ENCODE measurements at places on chromosomes 7 and 10.

DNA sequence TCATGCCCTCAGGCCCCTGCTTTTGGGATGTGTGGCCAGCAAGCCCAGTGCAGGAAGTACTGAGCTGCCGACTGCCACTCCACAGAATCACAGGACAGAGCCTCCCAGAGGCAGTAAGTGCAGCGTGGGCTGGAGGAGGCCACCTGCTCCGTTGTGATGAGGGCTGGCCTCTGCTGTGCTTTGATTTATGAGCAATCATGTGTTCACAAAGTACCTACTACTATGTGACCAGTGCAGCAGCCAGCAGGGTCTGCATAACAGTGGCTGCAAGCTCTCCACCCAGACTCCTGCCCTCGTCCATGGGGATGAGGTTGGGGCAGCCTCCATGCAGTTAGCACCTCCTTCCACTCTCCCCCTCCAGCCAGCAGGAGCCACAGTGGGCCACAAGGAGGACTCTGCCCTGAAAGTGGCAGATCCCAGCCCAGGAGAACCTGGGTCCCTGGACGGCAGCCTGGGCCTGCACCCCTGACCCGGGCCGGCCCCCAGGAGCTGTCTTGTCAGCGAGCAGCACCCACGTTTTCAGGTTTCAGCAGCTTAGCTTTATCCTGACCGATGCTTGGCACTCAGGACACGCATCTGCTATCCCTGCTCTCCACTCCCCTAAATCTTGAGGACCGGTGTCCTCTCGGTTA lies 37.7 kb upstream of the INSIG1 start:
- DNase-seq: no peak

- no peak for DNase-seq
Observed at GRCh38 chr10:80537086-80537735, 491 bp upstream of the SH2D4B start.

- DNase-seq: no peak
Observed at GRCh38 chr10:18859659-18860058, 188.9 kb upstream of the MALRD1 start.

DNA sequence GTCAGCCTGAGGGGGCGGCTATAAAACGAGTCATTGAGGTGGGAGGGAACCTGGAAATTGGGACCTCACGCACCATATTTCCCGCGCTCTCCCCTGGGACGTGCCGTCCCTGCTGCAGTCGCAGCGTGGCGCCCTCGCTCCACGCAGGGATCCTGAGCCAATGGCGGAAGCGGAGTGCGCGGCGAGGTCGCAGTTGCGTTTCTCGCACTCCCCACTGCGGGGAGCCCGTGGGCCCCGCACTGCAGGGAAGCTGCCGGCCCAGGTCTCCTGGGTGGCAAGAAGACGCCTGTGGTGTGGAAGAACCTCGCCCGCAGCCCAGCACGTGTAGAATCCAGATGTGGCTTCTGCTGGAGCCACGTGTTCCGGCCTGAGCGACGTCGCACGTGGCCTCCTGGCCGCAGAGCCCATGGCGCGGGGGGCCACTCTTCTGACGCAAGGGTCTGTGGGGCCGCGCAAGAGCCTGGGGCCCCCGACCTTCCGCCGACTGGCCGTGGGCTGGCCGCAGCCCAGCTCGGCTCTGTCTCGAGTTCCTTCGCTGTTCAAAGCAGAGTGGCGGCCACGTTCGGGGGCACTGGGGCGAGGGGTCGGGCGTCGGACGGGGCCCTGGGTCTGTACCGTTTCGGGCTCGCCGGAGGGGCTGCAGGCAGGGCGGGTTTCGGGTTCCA lies 26.4 kb downstream of the HIF1AN start:
- no peak for DNase-seq

DNA sequence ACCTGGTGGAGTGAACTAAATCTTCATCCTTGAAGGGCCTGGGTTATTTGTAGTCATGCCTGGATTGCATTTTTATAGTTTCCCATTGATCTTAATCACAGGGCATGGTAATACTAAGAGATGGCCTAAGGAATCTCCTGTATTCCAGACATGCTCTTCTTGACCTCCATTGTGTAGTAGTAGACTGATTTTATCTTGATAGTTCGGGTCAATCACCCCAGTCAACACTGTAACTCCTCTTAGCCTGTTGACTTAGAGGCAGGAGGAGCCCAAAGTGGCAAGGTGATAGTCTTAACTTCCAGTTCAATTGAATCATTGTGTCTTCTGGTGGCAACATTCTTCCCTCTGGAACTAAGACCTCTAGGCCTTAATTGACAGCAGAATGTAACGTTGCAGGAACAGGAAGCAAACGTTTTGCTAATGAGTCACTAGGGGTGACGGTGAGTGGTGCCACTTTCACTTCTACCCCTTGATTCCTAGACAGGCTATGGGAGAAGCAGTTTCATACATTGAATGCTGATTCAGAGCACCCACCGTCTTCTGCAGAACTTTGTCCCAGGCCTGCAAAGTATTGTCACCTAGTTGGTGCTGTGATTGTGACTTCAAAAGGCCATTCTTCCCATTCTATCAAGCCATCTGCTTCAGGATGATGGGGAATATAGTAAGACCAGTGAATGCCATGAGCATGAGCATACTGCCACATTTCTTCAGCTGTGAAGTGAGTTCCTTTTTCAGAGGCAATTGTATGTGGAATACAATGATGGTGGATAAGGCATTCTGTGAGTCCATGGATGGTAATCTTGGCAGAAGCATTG lies 24.0 kb upstream of the PAPSS2 start:
- no peak for DNase-seq

GRCh38 chr10:32110790-32111189 lies 54.6 kb upstream of the KIF5B start:
- DNase-seq: no peak

DNA sequence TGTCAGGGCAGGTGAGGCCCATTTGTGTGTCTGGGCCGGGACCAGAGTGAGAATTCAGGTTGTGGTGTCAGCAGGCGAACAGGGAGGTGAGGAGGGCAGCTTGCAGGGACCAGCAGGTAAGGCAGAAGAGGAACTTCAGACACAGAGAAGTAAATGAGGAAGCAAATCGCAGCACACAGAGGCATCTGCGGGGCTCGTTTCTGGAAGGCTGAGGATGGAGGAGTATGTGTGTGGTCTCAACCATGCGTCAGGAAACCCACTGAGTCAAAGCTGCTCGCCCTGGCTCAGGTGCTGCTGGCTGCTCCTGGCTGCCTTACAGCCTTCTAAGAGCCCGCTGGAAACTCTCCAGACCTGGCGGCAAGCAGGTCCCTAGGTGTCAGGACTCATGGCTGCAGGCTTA lies 26.9 kb upstream of the PITRM1 start:
- DNase-seq: no peak

DNA sequence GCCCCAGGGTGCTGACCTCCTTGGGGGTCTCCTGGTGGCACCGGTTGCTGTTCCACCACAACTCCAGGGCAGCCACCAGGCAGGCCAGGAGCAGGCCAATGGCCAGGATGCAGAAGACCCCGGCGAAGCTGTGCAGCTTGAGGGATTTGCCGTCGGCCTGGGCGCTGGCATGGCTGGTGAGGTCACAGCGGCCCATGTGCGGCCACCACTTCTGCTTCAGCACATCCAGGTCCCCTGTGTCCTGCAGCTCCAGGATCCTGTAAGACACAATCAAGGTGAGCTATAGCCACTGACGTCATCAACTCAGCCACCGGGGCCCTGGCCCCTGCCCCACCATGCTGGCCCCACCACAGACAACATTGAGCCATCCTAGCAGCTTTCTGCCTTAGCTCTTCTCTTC lies 753.2 kb downstream of the GRID1 start:
- DNase-seq: no peak

DNA sequence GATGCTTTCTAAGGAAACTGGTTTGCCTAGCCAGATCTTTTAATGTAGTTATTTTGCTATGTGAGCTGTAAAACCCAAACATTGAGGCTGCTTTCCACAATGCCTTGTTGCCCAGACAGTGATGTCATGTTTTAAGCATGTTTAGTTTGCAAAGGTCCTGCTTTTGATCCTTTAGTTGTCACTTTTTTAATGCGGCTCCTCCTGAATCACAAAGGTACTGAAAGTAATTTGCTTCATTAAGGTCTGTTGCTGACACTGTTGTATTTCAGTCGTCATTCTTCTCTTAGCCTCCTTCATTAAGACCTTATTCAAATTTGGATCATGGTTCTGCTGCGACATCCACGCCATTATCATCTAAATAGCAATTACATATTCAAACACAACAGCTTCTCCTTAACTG lies 10.6 kb downstream of the RPA3 start:
- peak; percentile 15 for DNase-seq

- no peak for DNase-seq
Observed at GRCh38 chr10:73338801-73339368, 19.8 kb downstream of the CFAP70 start.

DNA sequence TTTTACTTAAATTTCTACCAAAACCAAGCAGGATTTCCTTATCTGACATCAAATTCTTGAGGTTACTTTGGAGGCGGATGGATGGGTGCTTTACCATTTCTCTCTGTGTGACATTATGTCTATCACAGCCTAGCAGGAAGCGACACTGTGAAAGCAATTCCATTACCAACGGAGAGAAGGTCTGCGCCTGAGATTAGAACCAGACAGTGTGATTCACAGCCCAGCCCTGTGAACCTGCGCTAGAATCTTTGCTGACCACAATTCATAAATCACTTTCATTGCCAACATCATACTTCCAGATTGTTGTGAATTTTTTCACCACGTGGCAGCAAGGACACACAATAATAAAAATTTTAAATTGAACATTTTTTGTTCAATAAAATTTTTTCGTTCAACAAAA lies 126.5 kb downstream of the CUBN start:
- DNase-seq: no peak

GRCh38 chr7:82678259-82678658 lies 234.7 kb upstream of the CACNA2D1 start:
- DNase-seq: no peak

DNA sequence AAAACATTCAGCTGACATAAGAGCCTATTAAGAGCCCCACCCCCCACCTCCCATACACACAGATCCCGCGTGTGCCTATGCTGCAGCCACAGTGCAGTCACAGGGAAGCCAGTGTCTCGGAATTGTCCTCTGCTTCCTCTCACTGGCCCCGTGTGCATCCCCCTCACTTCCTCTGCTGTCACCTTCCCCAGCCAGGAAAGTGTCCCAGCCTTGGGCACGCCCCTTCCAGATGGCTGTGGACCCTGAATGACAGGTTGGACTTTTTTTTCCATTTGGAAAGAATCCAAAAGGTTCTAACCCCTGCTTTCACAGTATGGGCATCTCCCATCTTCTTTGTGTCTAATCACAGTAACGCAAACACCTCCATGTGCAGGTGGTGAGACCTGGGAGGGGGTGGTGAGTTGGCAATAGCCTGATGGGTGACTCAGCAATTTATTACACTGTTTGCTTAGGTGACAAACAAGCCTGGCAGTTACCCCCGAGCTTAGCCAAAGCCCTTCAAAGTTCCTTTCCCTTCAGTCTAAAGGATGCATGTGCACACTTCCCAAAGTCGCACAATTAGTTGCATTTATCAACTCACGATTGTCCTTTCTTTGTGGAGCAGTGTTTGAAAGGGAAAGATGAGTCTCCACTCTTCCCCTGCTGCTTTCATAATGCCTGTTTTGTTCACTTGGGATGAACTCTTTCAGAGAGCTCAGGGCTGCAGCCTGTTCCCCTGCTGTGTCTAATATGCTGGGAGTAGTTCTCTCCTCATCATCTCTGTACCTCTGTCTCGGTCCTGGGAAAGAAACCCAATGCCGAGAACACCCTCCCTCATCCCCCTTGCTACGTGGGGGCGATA lies 67.5 kb upstream of the EFCAB10 start:
- DNase-seq: peak; percentile 70

DNA sequence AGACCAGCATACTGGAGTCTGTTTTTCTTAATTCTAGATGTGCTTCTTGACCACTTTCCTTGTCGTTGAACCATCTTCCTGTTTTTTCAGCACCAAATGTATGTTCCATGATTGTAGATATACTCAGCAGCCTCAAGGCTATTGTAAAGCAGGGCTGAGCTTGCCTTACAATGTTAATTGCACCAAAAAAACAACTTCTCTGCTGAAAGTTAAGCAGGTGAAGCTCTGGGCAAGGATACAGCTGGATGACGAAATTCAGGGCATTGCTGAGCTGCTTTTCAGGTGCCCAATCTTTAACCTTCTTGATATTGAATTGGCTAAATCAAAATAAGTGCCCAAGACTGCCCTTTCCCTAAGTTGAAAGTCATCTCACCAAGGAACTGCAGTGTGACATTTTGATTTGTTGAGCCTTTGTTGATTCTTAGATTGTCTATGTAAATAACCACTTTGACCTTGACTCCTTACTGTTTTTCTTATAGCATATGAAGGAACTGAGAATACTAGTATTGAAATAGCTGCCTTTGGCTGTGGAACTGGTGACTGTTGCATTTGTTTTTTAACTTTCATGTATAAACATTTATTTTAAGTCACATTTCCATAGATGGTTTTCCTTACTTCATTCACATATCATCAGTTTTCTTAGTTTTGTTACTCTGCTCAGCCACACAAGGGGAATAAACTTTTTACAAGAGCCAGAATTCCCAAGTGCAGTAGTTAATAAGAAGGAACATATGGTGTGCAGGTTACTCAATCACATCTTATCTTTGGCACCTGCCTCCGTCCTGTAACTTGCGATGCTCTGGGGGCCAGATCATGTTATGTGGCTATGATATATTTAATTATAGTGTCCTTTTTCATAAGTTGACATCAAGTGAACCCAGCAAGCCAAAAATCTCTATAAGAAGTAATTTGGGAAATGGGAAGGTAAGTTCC lies 3.1 kb downstream of the AHCYL2 start:
- no peak for DNase-seq

DNA sequence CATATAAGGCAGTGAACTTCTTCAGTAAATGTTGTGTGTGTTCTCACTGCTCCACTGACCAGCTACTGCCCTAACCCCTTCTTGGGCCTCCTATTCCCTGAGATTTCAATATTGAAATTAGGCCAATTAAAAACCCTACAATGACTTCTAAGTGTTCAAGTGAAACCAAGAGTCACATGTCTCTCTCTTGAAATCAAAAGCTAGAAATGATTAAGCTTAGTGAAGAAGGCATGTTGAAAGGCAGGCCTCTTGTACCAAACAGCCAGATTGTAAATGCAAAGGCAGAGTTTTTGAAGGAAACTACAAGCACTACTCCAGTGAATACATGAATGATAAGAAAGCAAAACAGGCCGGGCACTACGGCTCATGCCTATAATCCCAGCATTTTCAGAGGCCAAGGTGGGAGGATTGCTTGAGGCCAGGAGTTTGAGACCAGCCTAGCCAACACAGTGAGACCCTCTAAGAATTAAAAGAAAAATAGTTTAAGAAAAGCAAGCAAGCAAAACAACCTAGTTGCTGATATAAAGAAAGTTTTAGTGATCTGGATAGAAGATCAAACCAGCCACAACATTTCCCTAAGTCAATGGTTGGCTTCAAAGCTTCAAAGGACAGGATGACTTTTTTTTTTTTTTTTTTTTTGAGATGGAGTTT lies 22.3 kb downstream of the BRAF start:
- no peak for DNase-seq
